ENCODE measurements at places on chromosomes 5 and 9.

- no peak for DNase-seq
These were observed 38.7 kb upstream of the UBAP2 start for GRCh38 chr9:34087370-34087769.

GRCh38 chr5:61023131-61023530 is 78.1 kb downstream of the NDUFAF2 start:
- DNase-seq, result no peak

- DNase-seq, result no peak
These were observed 66.4 kb upstream of the PLPP1 start for GRCh38 chr5:55601204-55601618.

DNA sequence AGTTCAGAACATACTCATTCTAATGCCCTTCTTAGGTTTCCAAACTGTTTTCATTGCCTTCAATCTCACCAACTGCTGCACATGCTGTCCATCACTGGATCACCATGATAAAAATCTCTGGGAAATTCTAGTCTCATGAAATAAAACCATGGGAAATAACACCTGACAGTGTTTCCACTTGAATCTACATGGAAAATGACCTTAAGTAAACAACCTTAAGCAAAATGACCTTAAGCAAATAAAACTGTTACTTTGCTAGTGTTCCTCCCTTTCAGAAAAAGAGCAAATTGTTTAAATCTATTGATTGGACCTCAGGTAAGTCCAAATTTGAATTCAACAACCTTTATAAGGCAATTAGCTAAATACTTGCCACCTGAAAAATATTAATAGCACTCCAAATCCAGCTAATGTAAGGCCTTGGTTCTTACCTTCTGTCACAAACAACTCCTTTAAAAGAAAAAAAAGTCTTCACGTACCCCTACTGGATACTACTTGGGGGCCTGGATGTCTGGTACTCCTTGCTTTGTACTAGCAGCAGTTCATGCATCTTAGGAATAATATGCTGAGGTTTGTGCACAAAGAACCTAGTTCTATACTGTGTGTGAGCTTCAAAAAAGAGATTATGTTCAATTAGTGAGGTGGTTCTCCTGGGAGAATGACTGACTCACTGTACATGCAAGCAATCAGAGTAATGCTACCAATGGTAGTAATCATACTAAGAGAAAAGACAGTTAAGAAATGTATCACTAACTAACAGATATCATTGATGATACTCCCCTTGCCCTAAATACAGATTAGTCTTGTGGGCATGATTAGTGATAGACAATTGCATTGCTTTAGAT is 630.4 kb downstream of the PSAT1 start:
- DNase-seq, result no peak

DNA sequence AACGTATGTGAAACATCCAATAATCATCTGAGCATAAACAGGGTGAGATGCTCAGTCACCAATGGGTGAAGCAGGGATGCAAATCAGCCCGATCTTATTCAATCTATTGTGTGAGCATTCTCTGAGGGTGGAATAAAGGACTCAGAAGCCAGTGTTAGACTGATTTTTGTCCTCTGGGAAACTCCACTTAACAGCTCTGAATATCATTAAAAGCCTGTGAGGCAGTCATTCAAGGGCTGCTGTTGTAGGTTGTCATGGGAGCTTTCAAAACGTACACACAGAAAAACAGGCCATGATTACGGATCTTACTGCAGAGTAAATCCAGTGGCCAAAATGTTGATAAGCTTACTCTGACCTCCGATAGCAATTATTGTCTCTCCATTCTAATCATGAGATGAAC is 266.5 kb upstream of the EFNA5 start:
- DNase-seq, result no peak

DNA sequence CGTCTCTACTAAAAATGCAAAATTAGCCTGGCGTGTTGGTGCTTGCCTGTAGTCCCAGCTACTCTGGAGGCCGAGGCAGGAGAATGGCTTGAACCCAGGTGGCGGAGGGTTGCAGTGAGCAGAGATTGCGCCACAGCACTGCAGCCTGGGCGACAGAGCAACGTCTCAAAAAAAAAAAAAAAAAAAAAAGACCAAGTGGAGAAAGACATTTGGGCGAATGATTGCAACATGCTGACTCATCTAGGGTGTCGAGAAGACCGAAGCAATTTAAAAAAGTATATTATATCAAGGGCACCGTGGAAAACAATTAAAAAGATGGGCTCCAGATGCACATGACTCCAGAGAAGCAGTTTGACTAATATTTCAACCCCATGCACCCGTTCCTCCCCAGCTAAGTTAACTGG is 9.2 kb downstream of the KLF4 start:
- DNase-seq, result no peak

DNA sequence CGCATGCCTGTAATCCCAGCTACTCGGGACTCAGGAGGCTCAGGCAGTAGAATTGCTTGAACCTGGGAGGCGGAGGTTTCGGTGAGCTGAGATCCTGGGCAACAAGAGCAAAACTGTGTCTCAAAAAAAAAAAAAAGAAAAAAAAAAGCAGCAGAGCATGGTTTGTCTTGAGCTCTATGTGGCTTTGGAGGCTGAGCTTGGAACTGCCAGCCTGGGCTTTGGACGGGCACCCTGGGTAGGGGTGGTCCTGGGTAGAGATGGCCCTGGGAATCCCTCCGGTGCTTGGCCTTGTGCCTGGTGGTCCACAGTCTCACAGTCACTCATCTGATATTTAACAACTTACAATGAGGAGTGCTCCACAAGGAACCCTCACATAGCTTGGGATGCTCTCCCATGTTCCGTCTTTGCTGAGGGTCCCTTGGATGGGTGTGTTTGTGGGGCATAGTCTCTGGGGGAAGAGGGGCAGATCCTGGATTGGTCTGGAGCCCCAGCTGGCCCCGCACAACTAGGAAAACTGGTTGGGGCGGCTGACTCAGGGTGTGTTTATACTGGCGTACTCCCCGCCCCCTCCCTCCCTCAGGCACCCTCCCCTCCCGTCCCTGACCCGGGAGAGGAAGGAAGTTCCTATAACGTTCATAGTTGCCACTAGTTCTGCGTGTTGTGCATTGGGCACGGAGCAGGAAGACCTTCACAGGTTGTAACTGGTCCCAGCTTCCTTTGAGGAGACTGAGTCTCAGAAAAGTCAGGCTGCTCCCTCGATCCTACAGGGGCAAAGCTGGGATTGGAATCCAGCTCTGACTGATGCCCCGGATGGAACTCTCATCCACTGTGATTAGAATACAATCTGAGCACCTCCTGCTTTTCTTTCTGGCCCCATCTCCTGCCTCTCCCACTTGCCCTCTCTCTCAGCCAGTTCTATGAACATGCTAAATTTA is 11.2 kb downstream of the IER5L start:
- no peak for DNase-seq

GRCh38 chr5:83752700-83753099 is 32.0 kb upstream of the HAPLN1 start:
- no peak for DNase-seq

DNA sequence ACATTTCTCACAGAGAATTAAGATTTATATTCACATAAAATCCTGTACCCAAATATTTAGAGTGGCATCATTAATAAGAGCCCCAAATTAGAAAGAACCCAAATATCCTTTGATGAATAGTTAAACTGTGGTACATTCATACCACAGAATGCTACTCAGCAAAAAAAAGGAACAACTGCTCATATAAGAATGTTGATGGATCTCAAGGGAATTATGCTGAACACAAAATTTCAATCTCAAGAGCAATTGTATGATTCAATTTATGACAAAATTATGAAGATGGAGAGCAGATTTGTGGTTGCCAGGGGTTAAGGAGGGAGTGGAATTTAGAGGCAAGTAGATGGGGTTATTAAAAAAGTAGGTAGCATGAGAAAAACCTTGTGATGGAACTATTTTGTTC is 4.5 kb upstream of the PAIP1 start:
- no peak for DNase-seq

GRCh38 chr9:37239224-37239859 is 119.0 kb downstream of the ZCCHC7 start:
- DNase-seq, result no peak

DNA sequence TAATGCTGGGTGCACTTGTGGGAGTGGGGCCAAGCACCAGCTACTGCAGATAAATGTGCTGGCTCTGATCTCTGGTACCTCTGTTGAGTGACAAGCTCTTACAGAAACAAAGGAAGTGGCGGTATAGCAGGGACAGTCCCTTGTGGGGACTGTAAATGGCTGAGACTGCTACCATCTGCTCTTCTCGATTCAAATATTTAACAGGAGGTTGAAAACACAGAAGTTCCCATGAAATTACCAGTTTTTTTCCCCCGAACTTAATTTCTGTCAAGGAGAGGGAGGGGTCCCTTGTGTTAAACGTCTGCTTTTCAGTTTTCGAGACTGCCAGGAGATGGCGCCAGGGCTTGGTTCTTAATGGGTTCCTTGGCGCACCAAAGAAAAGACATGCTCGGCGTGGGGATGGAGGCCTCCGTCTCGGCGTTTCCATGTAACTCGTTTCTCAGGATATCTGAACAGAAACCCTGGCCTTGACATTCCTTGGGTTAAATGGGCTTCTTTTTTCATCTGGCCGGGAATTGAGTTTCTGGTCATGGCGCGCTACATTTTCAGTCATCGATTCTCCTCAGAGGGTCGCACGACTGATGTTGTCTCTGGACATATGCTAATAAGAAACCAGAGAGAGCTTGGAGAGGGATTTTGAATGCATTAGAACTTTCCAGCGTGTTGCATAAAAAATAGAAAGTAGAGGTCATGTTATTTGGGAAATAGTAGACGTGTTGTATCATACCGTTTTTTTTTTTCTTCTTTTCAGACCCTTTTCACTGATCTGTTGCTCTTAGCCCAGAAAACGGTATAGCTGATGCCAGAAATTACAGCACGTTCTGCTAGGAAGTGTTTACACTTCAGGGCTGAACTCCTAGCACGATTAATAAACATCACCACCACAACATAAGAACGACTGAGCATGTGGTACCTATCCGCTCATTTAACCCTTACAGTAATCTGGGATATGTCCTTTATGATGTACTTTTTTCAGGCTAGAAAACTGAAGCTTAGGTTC is 64.0 kb downstream of the CARTPT start:
- DNase-seq, result no peak

DNA sequence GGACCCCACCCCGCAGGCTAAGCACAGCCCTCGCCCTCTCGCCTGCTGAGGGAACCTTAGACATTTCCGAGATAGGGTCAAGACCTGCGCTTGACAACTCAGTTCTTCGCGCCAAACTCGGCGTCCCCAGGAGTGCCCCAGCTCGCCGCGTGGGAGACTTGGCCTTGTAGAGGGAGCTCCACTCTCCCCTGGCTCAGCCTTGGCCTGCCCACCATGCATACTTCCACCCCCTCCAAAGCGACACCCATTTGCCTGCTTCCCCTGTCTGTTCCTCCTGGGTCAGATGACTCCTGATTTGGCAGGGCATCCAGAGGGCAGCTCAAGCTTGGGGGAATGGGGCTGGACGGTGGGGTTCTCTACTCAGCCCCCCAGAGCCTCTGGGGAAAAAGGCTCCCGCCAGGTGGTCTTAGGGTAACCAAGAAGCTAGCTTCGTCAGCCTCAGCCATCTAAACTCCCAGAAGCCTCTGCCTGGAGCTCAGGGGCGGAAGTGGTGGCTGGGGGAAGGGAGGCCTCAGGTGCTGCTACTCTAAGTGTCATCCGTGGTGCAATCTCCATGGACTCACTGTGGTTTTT is 560 bp downstream of the DOCK2 start:
- no peak for DNase-seq

- no peak for DNase-seq
These were observed 396.1 kb downstream of the GADD45G start for GRCh38 chr9:90000925-90001324.

DNA sequence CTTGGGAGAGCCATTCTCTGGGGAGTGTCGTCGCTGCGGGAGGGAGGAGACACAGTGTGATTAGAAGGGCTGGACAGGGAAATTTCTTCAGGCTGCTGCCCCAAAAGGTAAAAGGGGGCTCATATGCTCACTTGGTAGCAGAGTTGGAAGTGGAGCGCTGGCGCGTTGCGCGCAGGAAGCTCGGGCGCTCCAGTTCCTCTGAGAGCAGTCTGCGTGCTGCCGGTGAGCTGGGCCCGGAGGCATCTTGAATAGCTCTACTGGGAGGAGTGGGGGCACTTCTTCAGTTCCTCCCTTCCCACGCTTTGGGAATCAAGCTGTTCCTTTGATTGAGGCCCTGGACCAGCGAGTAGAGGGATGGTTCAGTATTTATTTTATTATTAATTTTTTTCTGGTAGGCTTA is 2.7 kb downstream of the RXFP3 start:
- no peak for DNase-seq

DNA sequence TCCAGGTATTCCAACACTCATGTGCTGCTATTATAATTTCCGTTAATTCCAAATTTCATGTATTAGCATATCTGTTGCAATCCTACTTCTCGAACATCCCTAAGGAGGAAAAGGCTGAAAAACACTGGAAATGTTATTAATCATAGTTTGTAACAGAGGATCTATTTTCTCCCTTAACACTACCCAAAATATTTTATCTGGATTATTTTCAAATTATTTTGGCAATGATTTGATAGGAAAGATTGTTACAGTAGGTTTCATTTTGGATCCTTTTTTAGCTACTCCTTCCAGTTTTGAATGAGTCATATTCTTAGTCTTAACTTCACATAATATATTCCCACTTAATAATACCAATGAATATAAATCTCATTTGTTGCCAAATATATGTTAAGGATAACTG is 13.9 kb upstream of the NAA35 start:
- DNase-seq, result no peak

DNA sequence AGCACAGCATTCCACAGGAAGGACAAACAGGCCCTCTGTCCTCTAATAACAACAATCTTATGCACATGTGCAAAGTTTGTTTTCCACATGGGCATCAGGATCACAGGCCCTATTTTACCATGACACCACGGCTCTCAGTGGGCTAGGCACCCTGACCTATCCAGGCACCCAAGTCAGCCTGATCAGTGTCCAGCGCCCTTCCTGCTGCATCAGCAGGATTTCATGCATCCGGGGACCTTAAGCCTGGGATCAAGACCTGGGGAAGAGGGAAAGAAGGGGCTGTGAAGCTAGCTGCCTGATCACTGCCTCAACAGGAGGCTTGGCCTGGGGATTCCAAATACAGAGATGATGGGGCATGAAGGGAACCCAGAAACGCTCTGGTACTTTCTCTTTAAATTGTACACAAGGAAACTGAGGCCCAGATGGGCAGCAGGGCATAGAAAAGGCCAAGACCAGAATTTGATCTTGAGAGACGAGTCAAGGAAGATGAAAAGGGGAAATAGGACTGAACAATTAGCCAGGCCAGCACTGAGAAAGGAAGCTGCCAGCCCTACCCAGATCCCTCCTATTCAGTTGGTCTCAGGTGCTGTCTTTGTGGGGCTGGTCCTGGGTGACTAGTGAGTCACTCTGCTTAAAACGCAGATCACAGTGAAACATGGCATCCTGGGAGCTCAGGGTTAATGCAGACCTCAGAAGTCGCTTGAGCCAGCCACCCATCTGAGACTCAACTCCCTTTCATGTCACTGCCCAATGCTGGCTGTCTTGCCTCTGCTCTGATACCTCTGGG is 57.9 kb downstream of the SHB start:
- no peak for DNase-seq

DNA sequence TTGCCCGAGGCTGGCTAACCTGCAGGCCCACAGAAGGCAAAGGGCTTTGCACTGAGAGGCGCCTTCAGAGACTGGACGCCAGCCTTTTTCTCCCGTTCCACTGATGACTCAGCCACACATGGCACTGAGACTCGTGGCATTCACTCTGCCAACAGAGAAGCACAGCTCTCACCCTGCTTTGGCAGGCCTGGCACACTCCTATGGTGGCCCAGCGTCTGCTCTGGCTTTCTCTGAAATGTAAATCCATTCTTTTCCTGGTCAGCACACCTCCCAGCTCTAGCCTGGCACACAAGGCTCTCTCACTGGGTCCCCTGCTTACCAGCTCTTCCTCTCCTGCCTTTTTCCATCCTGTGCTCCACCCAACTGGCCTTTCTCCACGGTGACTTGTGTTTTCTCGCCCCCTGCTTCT is 5.9 kb upstream of the MELK start:
- no peak for DNase-seq

GRCh38 chr9:114591849-114592248 is 4.3 kb downstream of the ATP6V1G1 start:
- no peak for DNase-seq

Measured in type B pancreatic cell (in vitro differentiated cells).